Omental fat pad (tissue), 4 donors: ENCODE measurements at places on chromosomes 7 and 10.

GRCh38 chr7:133452577-133452976, 199.7 kb downstream of the EXOC4 start:
- no peak for DNase-seq

DNA sequence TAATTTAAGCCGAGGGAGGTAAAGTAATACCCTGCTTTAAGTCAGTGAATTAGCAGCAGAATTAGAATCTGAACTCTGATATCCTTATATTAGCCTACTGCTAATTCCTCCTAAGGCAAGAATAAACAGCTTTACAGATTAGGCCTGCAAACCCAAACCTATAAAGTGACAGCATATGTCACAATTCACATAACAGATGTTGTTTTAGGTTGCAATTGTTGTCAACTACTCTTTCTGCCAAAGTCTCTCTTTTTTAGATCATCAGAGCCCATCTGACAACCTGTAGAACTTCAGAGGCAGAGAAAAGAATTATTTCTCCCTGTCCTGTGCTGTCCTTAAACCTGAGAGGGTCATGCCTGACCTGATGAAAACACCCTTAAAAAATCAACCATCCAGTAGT, 167.2 kb downstream of the PRKG1 start:
- DNase-seq, result no peak

GRCh38 chr10:23291551-23292334, 52.9 kb downstream of the C10orf67 start:
- no peak for DNase-seq

DNA sequence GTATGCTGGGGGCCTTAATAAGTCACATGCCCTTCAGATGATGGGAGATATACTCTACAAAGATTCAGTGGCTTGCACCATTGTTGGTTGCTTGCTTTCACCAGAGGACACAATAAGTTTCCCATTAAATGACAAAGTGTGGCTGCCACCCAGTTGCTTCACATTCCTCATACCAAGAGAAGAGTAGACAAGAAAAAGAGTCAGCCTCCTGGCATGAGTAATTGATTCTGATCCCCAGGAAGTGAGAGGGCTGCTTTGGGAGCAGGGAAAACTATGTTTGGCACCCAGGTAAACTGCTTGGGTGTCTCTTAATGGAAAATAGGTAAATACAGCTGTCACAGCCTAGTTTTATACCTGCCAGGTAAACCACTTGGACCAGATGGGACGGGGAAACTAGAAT, 66.7 kb upstream of the IL6 start:
- no peak for DNase-seq

GRCh38 chr7:102244601-102245000, 42.1 kb upstream of the SH2B2 start:
- no peak for DNase-seq
